ENCODE measurements at places on chromosomes 6 and 20.

- DNase-seq: no peak
These were observed 79.4 kb downstream of the HMGCLL1 start for GRCh38 chr6:55499591-55499990.

DNA sequence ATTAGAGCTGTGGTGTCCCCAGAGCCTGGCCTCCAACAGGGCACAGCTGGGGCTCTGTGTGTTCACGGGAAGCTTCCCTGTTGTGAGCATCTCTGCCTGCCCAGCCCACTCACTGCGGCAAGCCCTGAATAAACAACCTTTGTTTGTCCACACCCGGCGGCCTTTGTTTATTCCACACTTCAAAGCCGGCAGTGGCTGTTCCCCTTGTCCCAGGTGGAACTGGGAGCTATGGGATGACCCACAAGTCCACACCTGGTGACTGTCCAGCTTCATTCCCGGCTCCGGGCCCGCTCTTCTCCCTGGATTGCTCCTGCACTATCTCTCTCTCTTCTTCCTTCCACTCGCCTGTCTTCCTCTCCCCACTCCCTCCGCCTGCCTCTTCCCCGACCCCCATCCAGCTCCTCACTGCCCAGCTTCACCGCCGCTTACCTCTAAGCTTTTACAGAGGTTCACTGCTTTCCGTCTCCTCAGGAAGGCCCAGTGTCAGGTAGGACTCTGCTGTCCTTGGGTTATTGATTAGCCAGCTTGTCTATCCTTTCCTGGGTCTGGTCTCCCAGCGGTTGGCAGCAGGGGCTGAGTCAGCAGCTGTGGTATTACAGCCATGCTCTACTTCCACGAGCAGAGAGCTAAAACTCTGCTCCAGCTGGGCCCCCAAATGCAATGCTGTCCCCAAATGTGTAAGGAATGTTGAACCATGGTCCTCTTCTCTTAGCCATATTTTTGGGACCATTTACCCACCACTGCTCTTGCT, 17.8 kb downstream of the DACT2 start:
- no peak for DNase-seq

DNA sequence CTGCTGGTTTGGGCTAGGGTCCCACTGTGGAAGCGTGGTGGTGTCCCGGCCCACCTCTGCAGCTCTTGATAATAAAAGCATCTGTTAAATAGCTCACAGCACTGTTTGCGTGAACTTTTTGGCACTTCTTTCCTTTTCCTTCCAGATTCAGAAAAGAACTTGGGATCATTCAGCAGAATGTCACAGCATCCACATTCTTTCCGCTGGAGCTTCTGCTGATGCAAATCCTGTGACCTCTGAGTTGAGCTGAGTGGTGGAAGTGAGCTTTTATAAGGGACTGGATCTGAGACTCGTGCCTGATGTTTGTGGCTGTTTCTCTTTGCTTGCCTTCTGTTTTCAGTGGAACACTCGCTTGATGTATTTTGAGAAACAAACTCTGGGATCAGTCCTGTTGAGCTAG, 3.9 kb downstream of the OSBPL2 start:
- no peak for DNase-seq

- DNase-seq: no peak
These were observed 63.6 kb downstream of the CDS2 start for GRCh38 chr20:5190444-5190843.

- DNase-seq: no peak
These were observed 80.9 kb upstream of the HTR1E start for GRCh38 chr6:86856379-86856778.

- DNase-seq: no peak
These were observed 90.3 kb downstream of the ASXL1 start for GRCh38 chr20:32448306-32449056.

DNA sequence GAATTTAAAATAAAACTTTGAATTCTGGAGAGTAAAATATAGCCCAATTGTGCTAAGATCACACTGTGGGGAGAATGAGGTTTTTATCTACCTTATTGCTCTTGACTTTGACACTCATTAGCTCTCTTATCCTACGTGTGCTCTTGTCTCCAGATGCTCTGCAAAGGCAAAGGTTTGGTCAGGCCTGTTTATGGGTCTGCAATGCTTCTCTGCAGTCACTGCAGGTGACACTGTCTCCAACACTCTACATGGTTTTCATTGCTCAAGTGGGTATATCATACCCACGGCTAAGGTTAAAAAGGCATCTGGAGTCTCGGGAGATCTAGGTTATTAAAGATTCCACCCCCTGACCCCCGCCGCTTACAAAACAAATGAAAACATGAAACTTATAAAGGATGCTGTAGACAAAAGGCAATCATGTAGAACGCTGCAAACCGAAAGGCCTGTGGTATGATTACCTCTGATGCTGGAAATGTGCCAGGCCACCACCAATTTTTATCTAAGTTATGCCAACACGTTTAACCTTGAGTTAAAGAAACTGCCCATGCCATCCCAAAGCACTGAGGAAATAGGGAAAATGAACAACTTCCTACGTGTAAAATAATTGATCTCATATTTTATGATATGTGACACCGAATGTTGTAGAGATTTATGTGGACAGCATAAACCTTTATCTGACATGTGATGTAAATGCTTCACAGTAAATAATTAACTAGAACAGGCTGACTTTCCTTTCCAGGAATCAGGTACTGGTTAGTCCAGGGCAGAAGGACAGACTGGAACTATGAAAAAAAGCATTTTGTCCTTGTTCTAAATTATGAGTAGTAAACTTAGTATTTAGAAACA, 238.2 kb upstream of the NOX3 start:
- DNase-seq: no peak

- DNase-seq: no peak
These were observed 76.7 kb upstream of the CARMIL1 start for GRCh38 chr6:25202504-25202903.

DNA sequence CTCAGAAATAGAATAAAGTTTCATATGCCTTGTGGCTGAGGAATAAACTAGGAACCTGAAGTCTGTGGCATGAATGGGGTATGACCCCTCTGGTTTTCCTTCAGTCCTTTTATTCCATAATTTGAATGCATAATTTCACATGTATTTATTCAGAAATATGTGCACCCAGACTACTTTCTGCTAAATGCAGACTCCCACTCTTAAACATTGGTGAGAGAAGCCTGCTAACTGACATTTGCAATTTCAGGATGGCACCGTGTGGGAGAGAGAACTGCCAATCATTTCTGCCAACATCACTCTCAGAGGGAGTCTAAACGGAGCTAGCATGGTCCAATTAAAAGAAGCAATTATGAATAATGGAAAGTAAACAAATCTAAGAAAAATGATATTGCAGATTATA, 141.3 kb downstream of the ADGRB3 start:
- DNase-seq: no peak

Measured in stimulated activated CD4-positive, alpha-beta T cell treated with anti-CD3 and anti-CD28 coated beads, Interleukin-15, amount 100 ng/mL, for 1 hour (primary cell).